SK-MEL-5 (cell line): ENCODE measurements at places on chromosomes 3 and 15.

DNA sequence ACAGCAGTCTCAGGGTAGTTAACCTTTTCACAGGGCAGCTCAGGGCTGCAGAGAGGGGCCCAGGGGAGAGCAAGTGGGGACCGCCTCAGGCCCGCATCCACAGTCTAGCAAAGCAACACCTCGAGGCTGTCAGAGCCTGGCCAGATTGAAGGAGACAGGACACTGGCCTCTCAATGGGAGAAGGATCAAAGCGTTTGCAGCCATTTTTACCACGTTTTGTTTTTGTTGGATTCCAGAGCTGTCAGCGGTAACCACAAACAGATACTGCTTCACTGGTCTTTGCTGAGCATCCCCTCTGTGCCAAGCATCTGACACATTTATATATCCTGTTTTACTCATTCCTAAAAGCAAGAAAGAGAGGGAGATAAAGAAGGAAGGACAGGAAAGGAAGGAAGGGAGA lies 153.8 kb downstream of the SHQ1 start:
- DNase-seq = no peak

DNA sequence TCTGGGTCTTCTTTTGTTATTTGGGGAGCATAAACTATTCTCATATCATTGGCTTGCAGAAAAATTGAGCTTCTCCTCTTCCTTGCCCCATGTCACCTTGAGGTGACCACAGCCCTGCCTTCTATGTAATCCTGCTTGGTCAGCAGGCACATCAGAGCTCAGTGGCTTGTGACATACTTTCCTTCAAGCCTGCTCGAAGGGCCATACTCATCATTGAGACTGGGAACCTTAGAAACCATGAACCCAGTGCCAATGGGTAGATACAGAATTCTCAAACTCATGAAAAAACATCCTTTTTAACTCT lies 3.7 kb upstream of the CCR2 start:
- no peak for DNase-seq

DNA sequence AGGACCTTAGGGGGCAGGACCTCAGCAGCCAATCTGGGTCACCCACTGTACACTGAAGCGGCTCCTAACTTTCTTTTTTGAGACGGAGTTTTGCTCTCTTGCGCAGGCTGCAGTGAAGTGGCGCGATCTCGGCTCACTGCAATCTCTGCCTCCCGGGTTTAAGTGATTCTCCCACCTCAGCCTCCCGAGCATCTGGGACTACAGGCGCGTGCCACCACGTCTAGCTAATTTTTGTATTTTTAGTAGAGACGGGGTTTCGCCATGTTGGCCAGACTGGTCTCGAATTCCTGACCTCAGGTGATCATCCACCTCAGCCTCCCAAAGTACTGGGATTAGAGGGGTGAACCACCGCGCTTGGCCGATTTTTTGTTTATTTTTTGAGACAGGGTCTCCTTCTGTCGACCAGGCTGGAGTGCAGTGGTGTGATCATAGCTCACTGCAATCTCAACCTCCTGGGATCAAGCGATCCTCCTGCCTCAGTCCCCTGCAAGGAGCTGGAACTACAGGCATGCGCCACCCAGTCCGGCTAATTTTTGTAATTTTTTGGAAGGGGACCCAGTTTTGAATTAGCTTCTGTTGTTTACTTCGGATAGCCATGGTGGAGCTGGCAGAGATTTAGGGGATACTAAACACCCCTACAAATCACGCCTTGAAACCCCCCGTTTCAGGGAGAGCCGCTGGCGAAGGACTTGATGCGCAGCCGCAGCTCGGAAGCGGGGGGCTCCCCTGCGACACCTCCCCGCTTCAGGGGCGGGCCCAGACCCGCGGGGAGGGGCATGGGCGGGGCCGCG lies 1.5 kb upstream of the CLK3 start:
- no peak for DNase-seq

- DNase-seq = no peak
Measured at GRCh38 chr15:36959746-36960145, 140.6 kb downstream of the MEIS2 start.

DNA sequence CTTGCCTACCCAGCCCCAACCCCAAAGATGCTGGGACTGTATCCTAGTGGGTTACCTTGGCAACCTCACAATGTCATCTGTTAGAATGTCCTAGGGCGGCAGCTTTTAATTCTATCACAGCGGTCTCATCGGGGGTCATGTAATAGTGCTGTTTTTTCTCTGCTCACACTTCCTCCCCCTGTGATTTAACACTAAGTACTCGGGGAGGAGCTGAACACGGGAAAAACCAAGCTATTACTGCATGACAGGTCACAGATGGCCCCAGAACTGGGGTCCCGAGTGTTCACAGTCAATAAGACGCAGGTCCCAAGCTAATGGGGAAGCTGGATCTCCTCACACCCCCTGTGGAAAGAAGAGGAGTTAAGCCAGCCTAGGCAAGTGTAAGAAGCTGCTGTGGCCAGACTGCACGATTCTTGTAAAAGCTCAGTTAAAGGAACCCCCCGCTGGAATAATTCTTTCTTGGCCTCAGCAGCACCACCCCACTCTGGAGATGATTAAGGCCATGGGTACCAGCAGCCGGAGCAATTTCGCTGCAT lies 2.5 kb upstream of the RFTN1 start:
- no peak for DNase-seq

DNA sequence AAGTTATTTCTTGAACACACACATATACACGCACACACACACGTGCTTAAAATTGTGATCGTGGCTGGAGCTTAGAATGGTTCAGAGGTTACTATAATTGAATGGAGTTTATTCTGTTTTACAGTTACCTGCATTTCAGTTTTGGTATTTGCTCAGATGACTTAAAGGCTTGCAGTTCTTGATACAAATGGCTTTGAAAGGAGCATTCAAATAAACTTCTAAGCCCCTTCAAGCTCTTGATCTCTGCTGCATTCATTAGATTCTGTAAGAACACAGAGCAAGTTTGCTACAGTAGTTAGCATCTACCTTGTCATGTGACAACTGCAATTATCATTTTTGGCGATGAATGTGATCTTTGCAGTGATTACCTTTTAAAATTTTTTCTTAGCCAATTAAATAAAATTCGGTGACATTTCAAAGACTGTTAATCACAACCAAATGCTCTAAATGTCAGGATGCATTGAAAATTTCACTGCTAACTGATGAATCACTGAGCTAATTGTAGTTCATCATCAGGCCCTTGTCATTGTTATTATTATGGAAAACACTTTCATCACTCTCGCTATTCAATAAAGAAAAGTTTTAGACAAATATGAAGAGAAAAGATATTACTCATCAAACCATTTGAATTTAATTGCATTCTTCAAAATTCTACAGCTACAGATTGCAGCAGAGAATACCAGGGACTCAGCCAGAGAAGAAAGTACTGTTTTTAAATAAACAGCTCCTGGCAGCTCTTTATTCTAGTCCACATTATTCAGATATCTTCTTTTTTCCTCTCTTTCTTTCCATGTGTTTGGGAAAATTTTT lies 296.1 kb downstream of the LRTM1 start:
- no peak for DNase-seq

DNA sequence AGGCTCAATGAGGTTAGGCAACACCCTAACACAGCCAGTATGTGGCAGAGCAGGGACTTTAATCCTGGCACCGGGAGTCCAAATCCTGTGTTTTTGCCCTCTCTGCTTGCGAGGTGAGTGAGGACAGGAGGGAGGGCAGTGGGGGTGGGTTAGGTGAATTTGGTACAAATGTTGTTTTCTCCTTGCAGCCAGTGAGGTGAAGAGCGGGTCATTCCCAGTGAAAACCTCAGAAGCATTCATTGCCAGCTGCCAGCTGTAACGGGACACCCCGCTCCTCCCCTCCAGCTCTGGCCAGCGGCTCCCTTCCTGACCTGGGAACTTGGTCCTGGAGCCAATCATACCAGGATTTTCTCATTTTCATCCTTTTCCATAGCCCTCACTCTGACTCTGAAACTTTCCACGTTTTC lies 45.7 kb upstream of the RAB6B start:
- DNase-seq = no peak

- DNase-seq = no peak
Measured at GRCh38 chr3:35773417-35773816, 134.1 kb downstream of the ARPP21 start.

DNA sequence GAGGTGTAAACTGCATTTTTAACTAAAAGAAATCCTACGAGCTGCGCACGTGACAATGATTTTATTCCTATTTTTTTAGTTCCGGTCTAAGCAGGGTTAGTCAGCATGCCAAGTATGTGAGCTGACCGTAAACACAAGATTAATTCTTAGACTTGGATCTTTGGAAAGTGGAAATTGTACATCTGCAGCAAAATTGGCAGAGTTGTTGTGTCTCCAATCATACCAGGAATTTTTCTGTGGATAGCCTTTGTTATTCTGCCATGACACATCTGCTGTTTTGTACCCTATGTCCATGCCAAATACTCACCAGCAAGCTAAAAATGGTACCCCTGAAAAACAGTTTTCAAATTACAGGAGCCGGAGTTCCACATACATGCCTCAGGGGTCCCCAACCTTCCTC lies 562.5 kb downstream of the UNC13C start:
- no peak for DNase-seq

DNA sequence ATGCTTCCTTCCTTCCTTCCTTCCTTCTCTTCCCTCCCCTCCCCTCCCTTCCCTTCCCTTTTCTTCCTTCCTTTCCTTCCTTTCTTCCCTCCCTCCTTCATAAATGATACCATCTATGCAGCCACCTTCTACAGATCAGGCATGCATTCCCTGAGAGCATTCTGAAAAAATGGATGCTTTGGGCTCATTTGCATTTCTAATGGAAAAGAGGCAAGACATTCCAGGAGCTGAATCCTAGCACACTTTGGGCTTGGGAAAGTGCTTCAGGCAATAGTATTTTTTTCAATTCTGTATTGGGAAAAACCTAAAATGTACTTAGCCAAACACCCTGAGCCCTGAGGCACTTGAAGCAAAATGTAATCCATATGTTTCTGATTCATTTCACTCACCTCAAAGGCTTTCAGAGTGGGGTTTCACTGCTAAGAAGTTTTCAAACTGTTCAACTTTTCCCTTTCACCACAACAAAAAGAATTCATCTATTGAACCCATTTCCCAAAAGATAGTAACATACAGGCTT lies 220.1 kb upstream of the RORA start:
- no peak for DNase-seq

GRCh38 chr3:170383567-170383966 lies 26.1 kb downstream of the SKIL start:
- no peak for DNase-seq
